ENCODE measurements at places on chromosomes 4 and X.

- no peak for DNase-seq
Measured at GRCh38 chrX:115895678-115896329, 274.7 kb upstream of the AGTR2 start.

- no peak for DNase-seq
Measured at GRCh38 chr4:158837527-158838141, 68.8 kb downstream of the FNIP2 start.

GRCh38 chrX:107450823-107451509 is 1.5 kb downstream of the FRMPD3 start:
- no peak for DNase-seq

DNA sequence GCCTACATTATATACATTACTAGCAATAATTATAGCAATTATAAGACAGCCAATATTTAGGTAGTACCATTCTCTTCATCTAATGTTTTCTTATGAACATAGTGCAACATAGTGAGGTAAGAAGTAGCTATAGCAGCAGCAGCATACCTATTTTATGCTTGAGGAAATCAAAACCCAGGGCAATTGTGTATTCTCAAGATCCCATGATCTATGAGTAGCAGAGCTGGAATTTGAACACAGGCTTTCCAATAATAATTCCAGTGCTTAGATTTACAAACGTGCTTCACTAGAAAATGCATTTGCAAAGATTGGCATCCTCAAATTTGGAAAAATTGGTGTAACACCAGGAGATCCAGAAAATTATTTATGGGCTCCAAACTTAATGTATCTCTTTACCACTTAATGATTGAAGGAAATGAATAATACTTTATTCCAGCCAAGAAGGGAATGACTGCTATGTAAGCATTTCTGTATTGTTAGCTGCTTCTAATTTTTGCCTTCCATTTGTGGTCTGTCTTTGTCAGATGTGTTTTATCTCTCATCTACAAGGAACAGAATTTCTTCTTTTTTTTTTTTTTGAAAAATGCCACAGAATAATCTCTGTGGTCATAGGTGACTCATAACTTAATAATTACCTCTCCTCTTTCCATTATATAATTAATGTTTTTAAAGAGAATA is 451.1 kb downstream of the ARAP2 start:
- peak; percentile 32 for DNase-seq

GRCh38 chr4:120902925-120903324 is 19.6 kb downstream of the PRDM5 start:
- no peak for DNase-seq

GRCh38 chr4:156113138-156113765 is 159.6 kb upstream of the CTSO start:
- peak; percentile 28 for DNase-seq

DNA sequence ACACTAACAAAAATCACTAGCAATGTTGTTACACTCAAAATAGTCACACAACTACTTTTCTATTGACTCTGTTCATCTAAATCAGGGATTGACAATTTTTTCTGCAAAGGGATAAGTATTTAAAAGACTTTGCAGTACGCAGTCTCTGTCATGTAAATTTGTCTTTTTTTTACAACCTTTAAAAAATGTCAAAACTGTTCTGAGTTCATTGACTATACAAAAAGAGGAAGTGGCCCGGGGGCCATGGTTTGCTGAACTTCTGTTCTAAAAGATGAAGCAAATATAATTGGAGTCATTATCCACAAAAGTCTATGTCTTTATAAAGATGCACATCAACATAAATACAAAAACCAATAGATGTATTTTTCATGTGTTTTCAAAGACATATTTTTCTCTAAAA is 1310.3 kb downstream of the RPA4 start:
- no peak for DNase-seq

DNA sequence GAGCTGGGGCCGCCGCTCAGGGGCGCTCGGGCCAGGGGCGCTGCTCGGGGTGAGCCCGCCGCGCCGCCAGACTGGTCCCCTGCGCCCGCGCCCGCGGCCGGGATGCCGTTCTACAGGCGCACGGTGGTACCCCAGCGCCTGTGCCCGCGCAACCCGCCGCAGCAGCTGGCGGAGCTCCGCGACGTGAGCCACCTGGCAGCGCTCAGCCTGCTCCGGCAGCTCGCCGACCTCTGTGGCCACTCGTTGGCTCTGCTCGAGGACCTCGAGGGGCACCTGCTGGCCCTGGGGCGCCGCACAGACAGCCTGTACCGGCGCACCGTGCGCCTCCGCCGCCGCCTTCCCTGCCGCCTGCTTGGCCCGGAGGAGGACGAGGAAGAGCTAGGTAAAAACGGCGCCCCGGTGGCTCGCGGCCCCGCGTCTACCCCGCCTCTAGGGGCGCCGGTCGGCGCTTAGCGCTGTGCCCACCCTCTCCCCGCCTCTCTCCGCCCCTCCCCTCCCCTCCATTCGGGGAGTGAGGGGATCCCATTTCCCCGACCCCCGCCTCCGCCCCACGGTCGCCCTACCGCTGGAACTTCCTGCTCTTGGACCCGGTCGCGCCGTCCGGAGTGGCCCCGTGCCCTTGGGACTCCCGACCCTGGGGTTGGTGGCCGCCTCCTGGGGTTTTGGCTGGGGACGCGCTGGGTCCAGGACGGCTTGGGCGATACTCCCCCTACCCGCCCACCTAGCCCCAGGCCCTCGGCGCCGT is 513 bp downstream of the NHSL2 start:
- DNase-seq = no peak

Measured in foreskin keratinocyte (primary cell).